ENCODE measurements at places on chromosomes 1 and 21.

- DNase-seq, result no peak
These were observed 118.5 kb upstream of the SPAG17 start for GRCh38 chr1:118303534-118303933.

GRCh38 chr1:76298399-76298798 is 223.9 kb downstream of the ST6GALNAC3 start:
- DNase-seq, result no peak

- DNase-seq, result no peak
These were observed 304.7 kb upstream of the USP25 start for GRCh38 chr21:15425049-15425448.

DNA sequence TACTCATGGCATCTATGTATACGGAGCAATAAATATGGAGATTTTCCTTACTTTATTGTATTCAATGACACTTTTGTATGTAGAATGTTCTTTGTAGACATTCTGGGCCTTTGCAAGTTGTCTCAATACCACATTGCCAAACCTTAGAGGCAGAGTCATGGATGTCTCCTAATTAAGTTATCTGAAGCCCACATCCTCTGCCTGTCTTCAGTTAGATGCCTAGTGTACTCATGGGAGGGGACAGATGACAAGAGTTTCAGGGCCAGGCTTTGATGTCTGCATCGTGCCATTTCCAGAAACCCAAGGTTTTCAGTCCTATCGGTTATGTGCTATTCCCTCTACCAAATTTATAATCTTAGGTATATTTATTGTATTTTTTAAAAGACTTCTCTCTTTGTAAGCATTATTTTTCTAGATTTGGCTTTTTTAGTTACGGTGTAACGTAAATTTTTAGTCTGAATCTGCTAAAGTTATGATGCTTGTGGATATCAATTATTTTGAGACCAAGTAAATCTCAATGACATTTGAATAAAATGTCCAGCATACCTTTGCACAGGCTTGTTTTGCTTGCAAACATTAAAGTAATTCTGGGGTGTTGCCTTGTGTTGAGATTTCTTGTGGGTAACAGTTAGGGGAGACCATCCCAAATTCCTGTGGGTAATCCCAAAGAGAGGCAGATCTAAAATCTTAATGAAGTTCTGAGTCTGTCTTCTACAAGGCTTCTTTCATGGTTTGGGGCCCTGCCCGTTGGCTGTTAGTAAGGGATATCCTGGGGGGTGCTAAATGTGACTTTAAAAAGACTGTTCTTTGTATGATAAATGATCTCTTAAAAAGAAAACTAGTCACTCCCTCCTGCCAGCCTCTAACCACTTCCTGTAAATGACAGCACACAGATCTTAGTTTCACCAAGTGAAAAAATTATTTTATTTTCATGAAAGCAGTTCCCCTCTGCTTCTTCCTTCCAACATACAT is 8.0 kb upstream of the MACF1 start:
- DNase-seq, result peak; percentile 48

DNA sequence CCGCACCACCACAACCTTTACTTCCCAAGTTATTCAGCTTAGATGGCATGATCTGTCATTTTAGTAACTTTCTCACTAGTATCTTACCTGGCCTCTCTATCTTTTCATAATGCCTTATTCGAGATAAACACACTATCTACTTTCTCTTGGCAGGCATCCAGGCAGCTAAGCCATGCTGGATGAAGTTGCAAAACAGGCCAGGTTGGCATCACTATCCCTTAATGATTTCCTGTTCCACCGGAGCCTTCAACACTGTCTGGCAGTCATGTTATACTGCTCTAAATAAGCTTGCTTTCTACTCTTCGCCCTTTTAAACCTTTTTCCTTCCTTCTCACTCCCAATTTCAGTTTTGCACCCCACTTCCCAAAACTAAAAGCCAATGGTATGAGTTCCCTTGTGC is 12.0 kb upstream of the KCNH1 start:
- no peak for DNase-seq

GRCh38 chr1:230909974-230910754 is 41.8 kb upstream of the C1orf198 start:
- DNase-seq, result no peak

DNA sequence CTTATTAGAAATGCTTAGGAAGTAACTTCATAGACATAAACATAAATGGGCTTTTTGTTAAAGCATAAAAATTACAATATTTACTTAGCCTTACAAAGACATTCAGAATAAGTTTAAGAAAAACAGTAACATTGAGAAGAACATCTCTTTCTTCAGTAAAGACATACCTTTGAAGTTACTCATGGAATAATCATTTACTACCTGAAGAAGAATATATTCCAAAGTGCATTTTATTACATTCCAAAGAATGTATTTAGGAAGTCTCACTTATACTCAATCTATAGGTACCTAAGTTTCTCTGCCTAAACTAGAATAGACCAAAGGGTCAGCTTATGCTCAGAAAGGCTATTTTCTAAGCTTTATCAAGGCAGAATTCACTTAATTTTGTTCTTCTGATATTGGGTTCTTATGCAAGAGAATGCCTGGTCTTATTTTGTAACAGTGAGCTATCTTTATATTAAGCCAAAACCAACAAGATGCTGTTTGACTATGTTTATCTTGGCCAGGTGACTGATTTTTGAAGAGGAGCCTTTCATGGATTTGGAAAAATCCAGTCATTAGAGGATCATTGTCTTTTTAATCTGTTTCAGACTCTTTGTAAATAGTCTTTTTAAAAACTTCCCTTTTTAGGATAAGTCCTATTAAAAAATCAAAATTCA is 110.1 kb downstream of the OLFML2B start:
- no peak for DNase-seq

Data from suppressor macrophage (primary cell).